Stimulated activated CD4-positive, alpha-beta T cell treated with anti-CD3 and anti-CD28 coated beads, Interleukin-12 subunit alpha, Interleukin-12 subunit beta, amount 100 ng/mL, for 4 hours (primary cell): ENCODE measurements at places on chromosomes 1 and 21.
A peak's percentile ranks its signal among the peaks of the same experiment; 100 is the strongest.

GRCh38 chr1:84862810-84863251 is 30.2 kb downstream of the LPAR3 start:
- peak; percentile 22 for DNase-seq

DNA sequence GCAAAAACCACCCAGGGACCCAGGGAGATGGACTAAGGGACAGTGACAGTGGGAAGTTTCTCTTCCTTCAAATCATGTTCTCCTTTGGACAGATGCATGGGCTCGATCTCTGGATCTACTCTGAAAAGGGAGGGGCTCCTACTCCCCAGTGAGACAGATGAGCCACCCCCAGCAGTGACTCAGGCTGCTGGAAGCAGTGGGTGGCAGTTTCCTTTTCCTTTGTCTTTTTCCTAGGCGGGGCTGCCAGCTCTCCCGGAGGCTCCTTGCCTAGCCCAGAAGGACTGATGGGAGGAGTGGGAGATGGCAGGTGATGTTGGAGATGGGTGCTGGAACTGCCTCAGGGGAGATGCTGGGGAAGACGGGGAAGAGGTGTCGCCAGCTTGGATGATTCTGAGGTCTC is 41.0 kb upstream of the IGSF21 start:
- no peak for DNase-seq

GRCh38 chr21:40733024-40733397 is 113.9 kb downstream of the DSCAM start:
- no peak for DNase-seq

DNA sequence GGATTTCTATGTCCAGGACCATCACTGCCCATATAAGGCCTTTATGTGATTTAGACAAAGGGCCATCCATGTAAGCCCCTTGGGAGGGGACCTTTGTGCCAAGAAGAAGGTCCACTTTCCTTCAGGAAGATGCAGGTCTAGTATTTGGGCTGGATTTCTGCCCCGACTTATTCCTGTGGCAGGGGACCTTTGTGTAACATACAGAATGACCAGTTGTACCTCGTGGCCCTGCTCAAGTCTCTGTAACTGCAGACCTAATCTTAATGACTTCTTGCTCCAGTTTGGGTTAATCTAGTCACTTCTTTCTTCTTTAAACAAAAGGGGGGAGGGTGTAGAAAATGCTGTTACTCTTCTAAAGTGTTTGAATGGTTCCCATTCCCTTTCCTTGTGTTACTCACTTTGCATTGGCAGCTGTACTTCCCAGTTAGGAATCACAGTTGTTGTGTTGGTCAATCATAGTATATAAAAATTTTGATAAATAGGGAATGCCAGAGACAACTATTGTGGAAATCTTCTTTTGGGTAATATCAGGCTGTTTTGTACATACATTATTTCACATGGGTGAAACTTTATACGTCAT is 54.2 kb downstream of the MIGA1 start:
- no peak for DNase-seq

DNA sequence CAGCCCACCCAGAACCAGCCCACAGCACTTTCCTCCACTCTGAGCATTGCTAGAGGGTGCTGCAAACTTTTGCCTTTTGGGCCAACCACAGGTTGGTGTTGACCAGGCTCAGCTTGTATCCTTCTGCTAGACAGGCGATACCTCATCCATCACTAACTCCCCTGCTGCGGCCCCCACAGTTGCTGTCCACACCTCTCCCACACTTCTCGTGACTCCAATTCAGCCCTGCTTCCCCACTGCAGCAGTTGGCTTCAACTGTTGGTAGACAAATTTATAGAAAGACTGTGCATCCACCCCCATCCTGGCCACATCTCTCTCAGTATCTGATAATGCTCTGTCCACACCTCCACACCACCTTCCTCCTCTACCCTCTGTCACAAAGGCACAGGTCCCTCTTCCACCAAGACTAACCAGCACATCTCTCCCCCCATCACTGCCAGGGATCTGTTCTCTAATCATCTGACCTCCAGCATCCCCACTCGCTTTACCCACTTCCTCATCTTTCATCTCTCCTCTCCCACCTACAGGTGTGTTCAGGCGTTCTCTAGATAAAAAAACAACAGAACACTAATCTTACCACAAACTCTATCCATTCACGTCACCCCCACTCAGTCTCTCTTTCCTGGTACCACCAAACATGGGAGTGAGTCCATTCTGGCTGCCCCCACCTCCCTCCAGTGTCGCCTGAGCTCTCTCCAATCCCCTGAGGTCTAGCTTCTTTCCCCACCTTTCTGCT is 15.8 kb upstream of the SLC25A44 start:
- DNase-seq, result no peak

GRCh38 chr1:200042552-200043335 is 15.2 kb downstream of the NR5A2 start:
- DNase-seq, result no peak

- DNase-seq, result no peak
Observed at GRCh38 chr1:185368313-185368855, 51.3 kb upstream of the IVNS1ABP start.

DNA sequence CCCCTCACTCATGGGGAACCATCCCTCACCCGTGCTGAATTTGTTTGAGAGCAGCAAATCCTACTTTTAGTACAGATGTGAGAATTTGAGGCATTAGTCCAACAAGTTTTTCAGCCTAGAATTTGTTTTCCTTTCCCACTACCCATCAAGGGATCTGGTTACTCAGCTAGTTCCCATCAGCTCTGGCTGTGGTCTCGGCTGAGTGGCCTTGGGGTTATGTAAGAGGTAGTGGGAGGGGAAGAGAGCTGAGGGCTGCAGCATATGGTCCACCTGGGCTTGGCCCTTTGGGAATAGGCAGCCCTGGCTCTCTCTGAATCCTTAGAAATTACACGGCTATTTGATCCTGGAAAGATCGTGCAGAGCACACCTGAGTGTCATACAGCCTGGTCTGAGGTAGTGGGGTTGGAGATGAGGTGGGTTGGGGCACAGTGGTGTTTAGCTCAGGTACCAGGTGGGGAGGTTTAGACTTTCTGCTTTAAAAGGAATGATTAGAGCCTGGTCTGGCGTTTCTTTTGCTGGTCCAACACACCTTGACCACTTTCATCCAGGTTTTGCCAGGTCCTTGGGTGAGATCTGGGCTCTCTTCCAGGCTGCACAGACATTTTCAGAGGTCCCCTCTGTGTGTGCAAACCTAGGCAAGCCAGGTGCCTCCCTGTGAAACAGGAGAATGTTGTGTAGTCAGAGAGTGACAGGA is 4.2 kb downstream of the GSTM4 start:
- DNase-seq, result no peak

- no peak for DNase-seq
Observed at GRCh38 chr1:24074817-24075589, 36.9 kb downstream of the MYOM3 start.

GRCh38 chr1:36942148-36942547 is 92.2 kb downstream of the GRIK3 start:
- no peak for DNase-seq

GRCh38 chr1:182268669-182269068 is 122.9 kb downstream of the GLUL start:
- DNase-seq, result no peak

DNA sequence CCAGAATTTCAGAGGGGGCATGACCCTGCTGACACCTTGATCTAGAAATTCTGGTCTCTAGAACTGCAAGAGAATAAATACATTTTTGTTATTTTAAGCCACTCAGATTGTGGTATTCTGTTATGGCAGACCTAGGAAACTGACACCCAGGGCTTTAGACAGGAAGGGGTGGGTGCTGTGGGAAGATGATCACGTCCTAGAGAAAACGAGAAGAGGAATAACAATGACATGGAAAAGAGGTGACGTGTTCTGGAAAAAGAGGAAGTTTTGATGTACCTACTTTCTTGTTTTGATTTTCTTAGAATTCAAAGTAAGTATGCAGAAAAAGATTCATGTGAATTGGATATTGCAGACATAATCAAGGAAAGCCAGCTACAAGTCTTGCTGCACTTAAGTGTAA is 232.9 kb upstream of the RUNX1 start:
- DNase-seq, result no peak

GRCh38 chr1:117631359-117632160 is 25.7 kb downstream of the TENT5C start:
- DNase-seq, result no peak

- no peak for DNase-seq
Observed at GRCh38 chr1:234988536-234988935, 140.1 kb downstream of the TOMM20 start.

- no peak for DNase-seq
Observed at GRCh38 chr1:15368888-15369287, 40.8 kb upstream of the EFHD2 start.

GRCh38 chr1:154324241-154324640 is 1.1 kb upstream of the ATP8B2 start:
- DNase-seq, result no peak

GRCh38 chr1:201628490-201628889 is 89.6 kb downstream of the NAV1 start:
- DNase-seq, result no peak

DNA sequence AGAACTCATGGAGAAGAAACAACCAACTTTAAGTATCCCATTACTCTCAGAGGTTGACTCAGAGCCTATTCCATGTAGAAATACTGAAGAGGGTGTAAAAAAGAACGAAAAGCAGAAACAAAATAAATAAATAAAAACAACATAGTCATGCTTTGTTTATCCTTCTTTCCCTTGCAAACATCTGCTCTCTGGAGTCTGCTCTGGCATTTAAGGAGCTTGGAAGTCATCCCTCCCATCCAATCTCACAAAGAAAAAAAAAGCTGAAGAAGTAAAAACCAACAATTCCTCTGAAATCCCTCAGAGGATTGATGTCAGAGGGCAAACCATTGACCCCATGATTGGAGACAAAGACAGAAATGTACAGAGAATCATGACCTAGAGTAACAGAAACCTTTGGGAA is 302.6 kb upstream of the GREM2 start:
- no peak for DNase-seq

DNA sequence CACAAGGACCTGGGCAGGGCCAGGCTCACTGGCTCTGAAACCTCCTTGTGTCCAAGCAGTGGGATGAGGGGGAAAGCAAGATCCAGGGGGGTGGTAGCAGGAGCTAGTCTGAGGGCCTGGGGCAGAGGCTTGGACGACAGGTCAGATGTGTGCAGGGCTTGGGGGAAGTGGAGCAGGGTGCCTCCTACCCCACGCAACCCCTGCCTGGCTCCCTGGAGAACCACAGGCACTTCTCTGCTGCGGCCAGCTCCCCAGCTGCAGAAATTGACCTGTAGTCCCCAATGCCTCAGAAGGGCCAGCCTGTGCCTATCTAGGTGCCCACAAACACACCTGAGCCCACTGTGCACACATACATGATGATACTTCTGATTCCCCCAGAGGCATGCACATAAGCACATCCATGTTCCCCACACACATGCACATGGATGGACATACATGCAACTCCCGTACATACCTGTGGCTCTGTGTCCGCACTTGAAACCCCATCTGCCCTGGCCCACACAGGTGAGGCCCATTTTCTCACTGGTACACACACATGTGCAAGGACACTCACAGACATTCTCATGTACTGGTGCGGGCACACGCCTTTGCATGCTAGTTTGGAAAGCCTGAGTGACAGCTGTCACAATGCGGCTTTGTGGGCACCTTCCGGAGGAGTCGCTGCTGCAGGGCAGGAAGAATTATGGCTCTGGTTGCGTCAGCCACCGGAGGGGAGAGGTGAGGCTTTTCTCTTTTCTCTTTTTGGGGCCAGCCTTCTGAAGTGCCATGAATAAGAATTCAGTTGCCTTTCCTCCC is 247.2 kb upstream of the CSF3R start:
- DNase-seq, result no peak

GRCh38 chr1:107862064-107862463 is 102.9 kb downstream of the VAV3 start:
- DNase-seq, result no peak

- DNase-seq, result peak; percentile 25
Observed at GRCh38 chr1:234544087-234544579, 65.2 kb upstream of the TARBP1 start.

DNA sequence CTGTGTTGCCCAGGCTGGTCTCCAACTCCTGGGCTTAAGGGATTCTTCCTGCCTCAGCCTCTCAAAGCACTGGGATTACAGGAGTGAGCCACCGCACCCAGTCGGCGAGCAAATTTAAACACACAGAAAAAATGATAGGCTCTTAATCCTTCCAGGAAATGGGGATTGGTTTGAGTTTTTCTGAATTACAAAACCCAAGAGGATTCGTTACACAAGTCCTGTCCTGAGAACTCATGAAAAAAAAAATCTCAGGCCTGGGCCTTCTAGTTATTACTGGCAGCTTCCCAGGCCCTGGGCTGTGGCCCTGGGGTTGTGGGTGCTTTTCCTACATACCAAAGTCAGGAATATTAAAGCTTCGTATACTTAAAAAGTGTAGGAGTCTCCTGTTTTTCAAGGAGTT is 6.3 kb upstream of the IFNGR2 start:
- DNase-seq, result no peak

DNA sequence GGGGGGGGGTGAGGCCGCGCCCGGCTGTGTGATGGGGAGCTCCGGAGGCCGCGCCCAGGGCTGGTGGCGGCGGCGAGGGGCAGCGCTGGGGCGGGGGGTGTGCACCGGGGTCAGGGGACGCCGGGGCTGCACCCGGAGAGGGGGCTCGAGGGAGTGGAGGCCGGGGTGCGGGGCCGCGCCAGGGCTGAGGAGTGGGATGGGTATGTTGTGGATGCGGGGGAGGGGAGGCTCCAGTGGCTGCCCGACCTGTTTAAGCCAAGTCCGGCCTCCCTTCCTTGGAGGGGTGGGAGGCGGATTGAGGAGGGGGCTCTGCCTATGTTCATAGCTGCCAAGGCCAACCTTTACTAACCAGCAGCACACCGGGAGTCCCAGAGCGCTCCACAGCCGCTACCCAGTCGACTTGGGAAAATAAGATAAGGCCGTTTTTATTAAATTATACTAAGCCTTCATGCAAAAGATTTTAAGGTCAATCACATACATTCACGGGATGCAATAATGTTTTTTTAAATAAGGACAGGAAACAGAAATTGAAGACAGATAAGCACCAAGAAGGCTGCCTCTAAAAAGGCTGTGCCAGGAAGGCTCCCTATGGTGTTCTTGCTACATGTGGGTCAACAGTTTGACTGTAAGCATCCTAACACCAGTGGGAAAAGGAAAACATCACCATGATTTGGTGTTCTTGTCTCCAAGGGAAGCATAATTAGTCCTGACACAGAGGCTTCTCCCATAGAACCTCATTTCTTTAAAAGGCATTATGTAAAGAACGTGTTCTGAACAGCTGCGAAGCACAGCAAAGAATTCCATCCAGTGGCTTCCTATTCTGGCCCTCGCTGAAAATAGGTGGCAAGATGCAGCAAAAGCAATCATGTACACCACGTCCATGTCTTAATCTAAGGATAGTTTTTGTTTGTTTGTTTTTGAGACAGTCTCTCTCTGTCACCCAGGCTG is 626 bp upstream of the HLCS start:
- DNase-seq, result no peak

GRCh38 chr1:243253211-243253925 is 1.7 kb downstream of the CEP170 start:
- DNase-seq, result no peak
